ENCODE measurements at places on chromosomes 5 and 9.

GRCh38 chr9:99430301-99430700 lies 208.2 kb downstream of the SEC61B start:
- no peak for DNase-seq

DNA sequence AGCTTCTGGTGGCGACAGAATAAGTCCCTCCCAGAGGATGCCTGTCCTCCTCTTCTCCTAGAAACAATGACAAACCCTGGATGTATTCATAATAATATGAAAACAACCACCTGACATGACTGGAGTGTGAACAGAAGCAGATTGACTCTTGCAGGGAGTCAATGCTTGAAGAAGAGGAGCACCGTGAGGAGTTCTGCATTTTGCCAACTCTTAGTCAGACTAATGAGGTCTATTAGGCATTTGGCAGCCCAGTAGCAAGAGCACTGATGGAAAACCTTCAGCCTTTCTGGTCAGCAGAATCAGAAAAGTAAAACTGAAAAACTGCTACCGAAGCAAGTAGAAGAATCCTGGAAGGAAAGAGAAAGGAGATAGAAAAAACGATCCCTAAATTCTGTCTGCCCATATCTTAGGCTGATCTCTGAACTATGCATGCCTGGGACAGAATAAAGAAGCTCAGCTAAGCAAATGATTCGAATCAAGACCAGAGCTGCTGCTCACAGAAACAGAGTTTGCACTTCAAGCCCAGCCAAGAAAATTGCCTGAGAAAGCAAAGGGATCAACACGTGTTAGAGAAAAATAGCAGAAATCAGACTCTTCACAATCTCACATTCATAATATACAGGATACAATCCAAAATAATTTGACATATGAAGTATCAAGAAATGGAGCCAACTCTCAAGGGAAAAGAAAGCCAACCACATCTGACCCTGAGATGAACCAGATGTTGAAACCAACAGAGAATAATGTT lies 69.5 kb upstream of the OSMR start:
- DNase-seq, result no peak

GRCh38 chr9:35714579-35715252 lies 17.3 kb downstream of the TLN1 start:
- no peak for DNase-seq

DNA sequence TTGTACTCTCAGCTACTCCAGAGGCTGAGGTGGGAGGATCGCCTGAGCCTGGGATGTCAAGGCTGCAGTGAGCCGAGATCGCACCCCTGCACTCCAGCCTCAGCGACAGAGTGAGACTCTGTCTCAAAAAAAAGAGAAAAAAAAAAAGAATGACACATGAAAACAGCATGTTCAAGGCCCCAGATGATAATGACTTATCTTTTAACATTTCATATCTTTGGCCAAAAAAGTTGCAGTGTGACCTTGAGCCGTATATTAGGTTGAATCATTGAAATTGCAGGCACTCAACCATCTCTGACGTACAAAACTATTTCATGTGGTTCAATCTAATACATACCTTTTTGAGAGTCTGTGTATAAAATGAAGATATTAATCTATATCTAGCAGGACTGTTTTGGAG lies 79.1 kb upstream of the CPEB4 start:
- DNase-seq, result no peak

- no peak for DNase-seq
These were observed 70.0 kb downstream of the OTP start for GRCh38 chr5:77568555-77568954.

DNA sequence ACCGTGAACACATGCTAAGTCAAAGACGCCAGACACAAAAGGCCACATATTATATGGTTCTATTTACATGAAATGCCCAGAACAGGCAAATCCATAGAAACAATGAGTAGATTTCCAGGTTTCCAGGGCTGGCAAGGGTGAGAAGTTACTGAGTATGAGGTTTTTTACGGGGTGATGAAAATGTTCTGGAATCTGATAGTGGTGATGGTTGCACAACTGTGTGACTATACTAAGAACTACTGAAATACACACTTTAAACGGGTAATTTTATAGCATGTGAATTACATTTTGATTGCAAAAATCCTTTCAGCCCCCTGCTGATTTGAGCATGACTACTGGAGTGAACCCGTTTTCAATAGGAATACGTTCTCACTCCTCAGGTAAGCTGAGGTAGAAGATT lies 46.7 kb upstream of the TBC1D9B start:
- no peak for DNase-seq

DNA sequence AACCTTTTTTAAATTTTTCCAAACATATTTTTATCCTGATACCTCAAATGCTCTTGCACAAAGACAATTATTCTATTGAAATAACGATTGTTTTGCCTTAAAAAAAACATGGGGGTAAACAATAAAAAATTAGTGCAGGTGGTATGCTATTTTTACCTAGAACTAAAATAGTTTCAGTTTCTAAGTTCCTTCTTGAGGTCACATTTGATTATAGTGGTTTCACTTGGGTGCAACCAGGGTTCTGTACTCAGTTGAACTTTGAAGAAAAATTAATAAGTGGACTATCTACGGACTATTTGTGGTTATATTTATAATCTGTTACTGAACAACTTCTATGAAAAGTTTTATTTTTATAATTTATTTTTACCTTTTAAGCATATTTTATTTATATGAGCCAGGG lies 387.1 kb upstream of the IZUMO3 start:
- DNase-seq, result no peak

- no peak for DNase-seq
These were observed 584.4 kb downstream of the PSAT1 start for GRCh38 chr9:78881295-78881694.

DNA sequence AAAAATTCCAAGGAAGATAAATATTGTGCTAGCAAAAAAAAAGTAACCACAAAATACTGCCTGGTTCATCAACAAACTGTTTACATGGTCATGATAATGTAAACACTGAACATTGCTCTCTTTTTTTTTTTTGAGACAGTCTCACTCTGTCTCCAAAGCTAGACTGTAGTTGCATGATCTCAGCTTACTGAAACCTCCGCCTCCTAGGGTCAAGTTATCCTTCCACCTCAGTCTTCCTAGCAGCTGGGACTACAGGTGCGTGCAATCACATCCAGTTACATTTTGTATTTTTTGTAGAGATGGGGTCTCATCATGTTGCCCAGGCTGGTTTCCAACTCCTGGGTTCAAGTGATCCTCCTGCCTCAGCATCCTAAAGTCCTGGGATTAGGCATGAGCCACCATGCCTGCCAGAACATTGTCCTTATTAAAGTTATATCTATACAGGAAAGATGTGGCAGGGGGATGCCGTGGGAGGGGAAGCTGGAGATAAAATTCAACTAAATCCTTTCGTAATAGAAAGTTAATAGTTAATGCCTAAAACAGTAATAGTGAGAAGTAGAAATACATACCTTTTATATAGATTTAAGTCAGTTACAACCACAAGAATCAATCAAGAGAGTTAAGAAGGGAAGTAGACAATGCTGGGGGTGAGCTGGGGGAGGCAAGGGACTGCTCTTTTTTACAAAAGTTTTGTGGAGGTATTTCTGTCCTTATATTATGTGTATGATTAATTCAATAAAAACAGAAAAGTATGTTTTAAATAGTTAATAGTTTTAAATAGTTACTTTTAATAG lies 52.3 kb downstream of the RGMB start:
- no peak for DNase-seq

DNA sequence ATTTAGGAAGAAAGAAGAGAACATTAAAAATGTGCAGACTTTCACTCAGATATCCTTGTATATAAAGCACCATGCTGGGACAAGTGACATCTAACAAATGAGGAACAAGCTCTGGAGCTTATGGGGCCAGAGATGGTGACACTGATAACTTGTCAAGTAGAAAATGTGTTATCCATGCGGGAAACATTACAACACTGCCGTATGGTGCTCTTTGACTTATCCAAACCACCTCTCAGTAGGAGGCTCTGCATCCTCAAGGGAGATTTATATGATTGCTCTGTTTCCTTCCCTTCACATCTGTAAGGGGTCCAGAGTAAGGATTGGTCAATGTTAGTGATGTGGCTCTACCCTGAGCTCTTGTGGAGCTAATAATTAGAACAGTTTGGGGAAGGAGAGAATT lies 23.5 kb downstream of the KCTD16 start:
- no peak for DNase-seq

- peak; percentile 80 for DNase-seq
These were observed 127.6 kb upstream of the NMUR2 start for GRCh38 chr5:152532714-152533113.

- DNase-seq, result no peak
These were observed 57.4 kb downstream of the SEMA4D start for GRCh38 chr9:89440548-89440947.

- no peak for DNase-seq
These were observed 68.7 kb downstream of the LNPEP start for GRCh38 chr5:97004423-97005060.

DNA sequence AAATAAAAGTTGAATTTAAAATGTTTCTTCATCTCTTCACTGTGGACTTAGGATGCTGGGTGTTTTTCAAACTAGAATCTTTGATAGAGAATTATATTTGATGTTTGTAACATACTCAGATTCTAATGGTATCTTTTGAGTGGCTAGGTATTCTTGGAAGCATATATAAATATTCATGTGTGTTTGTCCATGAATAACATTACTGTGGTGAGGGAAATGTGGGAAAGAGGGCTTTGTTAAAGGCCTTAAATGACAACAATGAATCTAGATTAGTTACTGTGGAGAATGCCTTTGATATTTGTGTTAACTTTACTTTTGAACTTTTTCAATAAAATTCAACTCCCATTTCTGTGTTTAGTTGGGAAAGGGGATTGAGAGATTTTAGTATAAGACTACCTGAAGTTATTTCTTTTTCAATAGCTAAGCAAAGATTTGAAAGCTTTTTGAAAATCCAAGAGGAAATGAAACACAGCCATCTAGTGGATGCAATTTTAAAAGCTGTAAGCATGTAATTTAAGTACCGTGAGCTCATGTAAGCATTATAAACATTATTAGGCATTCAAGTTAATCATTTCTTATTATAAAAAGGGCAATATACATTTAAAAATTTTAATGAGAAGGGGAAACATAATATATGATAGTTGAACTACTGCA lies 69.6 kb downstream of the CCDC171 start:
- no peak for DNase-seq

GRCh38 chr5:126210955-126211354 lies 212.3 kb upstream of the GRAMD2B start:
- no peak for DNase-seq

- DNase-seq, result no peak
These were observed 151.8 kb upstream of the GPR151 start for GRCh38 chr5:146667633-146668272.

- no peak for DNase-seq
These were observed 9.5 kb downstream of the KCNV2 start for GRCh38 chr9:2726650-2727340.

DNA sequence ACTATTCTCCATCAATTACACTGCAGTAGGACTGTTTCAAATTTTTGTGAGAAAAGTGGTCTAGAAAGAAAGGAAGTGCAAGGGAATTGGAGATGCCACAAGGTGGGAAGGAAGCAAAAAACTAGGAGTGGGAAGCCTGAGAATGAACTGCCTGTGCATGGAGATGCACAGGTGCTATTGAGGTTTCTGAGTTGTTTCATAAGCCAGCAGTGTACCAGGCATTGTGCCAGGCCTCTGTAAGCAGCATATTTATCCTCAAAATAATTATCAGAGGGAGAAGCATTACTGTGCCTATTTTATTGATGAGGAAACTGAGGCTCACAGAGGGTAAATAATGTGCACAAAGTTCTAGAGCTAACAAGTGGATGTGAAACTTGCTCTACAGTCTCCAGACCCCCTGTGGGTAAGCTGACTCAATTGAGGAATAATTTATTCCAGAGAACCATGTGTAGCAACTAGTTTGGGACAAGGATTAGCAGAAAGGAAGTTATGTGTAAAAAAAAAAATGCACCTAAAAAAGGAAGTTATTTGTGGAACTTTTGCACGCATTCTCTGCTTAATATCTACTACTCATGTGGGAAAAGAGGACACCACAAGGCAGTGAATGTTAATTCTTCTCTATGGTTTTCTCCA lies 96.7 kb downstream of the SNCAIP start:
- DNase-seq, result no peak

- no peak for DNase-seq
These were observed 241.0 kb upstream of the NFIL3 start for GRCh38 chr9:91664663-91665062.

GRCh38 chr9:79858508-79858907 lies 286.7 kb downstream of the TLE4 start:
- peak; percentile 80 for DNase-seq

DNA sequence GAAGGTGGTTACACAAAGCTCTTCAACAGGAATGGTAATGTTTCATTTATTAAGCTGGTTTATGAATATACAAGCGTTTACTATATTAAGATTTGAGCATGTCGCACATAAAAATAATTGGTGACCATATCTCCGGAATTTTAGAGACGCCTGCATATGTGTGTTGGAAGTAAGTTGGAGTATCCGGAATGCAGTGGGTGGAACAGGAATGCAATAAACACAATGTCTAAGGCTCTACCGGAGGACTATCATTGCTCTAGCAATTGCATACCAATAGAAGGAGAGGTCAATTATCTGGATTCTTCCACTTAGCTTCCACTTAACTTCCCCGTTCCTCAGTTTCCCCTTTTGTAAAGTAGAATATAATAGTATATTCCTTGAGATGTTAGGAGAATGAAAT lies 1.1 kb upstream of the CEP78 start:
- DNase-seq, result no peak

GRCh38 chr9:13974891-13975290 lies 339.1 kb downstream of the NFIB start:
- DNase-seq, result no peak

DNA sequence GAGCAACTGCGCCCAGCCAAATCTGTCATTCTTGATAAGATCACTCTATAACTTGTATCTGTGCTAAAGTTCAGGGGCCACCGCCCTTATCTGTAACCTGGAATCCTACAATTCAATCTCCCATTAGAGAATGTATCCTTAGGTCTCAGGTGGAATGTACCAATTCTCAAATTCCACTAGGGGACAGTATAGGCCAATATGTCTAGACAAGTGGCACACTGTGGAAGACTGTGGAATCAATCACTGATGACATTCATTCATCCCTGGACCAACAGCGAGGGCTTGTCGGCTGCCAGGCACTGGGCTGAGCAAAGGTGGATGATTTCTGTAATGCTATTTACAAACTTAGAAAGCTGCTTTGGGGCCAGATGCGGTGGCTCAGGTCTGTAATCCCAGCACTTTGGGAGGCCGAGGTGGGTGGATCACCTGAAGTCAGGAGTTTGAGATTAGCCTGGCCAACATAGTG lies 28.7 kb upstream of the MEGF9 start:
- DNase-seq, result peak; percentile 91

Data from Karpas-422 (cell line).